ENCODE measurements at places on chromosomes 5 and 9.

DNA sequence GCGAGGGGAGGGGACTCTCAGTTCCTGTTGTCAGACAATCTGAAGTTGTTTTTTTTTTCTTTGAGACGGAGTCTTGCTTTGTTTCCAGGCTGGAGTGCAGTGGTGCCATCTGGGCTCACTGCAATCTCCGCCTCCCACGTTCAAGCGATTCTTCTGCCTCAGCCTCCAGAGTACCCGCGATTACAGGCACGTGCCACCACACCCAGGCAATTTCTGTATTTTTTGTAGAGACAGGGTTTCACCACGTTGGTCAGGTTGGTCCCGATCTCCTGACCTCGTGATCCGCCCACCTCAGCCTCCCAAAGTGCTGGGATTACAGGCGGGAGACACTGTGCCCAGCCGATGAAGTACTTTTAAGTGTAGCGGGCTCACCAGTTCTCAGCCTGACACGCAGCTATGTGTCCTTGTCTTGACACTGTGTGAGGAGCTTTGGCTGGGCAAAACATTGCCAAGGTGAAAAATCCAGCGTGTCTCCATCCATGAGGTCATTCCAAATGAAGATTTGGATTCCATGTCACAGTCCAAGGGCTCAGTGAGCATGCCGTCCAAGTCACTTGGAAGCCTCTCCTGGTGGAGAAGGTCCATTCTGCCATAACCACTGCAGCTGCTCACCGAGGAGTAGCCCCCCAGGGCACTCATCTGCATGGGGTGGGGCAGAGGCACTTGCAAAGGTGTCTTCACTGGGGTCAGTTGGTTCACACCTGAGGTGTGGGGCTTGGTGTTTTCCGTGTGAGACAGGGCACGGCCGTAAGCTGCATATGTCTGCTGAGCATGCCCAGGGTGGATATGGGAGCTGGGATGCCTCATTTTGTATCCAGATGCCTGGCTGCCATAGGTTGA, 32.0 kb downstream of the OR2V1 start:
- DNase-seq: no peak

- no peak for DNase-seq
These were observed 678.5 kb upstream of the NUDT12 start for GRCh38 chr5:104241046-104241445.

- no peak for DNase-seq
These were observed 26.7 kb upstream of the B4GALT1 start for GRCh38 chr9:33193818-33194217.

DNA sequence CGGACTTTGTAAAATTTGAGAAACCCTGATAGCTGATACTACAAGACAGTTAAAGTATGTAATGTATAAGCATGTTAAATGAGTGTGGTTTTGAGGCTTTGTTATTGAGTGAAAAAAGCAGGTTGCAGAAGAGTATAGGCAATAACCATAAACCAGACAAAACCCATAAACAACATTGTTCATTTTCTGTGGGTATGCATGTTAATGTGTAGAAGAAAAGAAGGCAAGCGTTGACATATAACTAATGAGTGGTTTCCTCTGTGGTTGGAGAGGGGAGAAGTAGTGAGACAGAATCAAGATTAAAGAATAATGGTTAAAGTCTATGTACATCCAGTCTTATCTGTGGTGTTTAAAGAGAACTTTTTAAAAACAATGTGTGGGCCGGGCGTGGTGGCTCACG, 26.2 kb downstream of the RAD23B start:
- peak; percentile 66 for DNase-seq

- no peak for DNase-seq
These were observed 11.9 kb downstream of the TNFAIP8 start for GRCh38 chr5:119367502-119368237.
